ENCODE measurements at places on chromosomes 7 and 10.

GRCh38 chr7:111740942-111741341 is 178.7 kb upstream of the IMMP2L start:
- DNase-seq, result no peak

GRCh38 chr7:35474100-35474499 is 220.2 kb upstream of the TBX20 start:
- DNase-seq, result no peak

- no peak for DNase-seq
Observed at GRCh38 chr10:844552-844951, 87.0 kb downstream of the LARP4B start.

DNA sequence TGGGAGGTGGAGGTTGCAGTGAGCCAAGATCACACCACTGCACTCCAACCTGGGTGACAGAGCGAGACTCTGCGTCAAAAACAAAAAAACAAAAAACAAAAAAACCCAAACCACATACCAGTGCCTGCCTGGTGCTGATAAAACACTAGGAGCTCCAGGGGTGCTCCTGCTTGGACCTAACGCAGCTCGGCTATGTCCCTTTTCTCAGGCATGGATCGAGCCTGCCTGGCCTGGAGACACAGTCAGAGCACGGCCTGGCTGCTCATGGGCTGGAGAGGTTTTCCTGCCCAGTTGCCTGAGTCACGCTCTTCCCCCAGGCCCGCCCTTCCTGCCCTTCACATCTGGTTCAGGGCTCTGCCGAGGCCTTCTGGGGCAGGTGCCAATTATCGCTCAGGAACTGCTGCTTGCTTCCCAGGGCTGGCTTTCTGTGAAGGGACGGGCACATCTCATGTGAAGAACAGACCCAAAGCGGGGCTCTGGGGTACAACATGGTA is 12.6 kb upstream of the NPFFR1 start:
- DNase-seq, result no peak

GRCh38 chr7:65463184-65463583 is 89.5 kb downstream of the ZNF92 start:
- no peak for DNase-seq

GRCh38 chr7:23114896-23115295 is 9.3 kb downstream of the KLHL7 start:
- DNase-seq, result no peak

DNA sequence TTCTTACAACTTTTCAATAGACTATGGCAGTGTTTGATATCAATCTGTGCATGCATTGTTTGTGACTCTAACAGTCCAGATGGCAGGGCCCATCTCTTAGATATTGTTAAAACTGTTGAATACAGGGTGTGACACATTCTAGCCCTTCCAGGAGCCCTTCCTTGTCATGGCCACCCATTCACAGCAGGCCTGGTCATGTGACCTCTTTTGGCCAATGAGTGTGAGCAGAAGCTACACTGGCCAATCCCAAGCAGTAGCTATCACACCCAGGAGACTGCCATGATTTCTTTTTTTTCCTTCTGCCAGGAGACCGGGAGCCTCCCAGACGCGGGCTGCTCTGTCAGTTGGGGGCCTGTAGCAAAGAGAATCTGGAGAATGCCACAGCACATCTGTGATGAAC is 655.4 kb upstream of the MKI67 start:
- DNase-seq, result no peak

Measured in NCI-H1436 treated with DMSO at 0.1 percent for 48 hours (cell line).